BE2C (cell line): ENCODE measurements at places on chromosomes 6 and 20.
A peak's percentile ranks its signal among the peaks of the same experiment; 100 is the strongest.

DNA sequence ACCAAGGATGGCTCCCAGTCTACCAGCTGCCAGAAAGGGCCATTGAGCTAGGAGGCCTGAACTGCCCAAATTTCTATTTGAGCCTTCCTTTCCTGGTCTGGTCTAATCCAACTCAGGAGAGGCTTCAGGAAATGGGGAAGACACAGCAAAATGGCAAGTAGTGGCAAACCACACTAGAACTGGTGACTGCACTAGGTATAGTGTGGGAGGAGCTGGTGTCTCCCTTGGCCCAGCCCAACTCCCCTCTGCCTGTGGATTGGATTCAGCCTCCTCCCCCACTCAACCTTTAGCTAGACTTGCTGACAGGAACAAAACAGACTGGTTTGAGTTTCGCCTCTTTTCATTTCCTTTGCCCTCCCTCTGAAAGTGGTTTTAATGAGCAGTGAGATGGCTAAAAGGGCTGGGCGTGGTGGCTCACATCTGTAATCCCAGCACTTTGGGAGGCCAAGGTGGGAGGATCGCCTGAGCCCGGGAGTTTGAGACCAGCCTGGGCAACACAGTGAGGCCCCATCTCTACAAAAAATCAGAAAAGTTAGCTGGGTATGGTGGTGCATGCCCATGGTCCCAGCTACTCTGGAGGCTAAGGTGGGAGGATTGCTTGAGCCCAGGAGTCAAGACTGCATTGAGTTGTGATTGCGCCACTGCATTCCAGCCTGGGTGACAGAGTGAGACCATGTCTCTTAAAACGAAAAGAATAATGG is 17.5 kb downstream of the MRPS18A start:
- DNase-seq = no peak

DNA sequence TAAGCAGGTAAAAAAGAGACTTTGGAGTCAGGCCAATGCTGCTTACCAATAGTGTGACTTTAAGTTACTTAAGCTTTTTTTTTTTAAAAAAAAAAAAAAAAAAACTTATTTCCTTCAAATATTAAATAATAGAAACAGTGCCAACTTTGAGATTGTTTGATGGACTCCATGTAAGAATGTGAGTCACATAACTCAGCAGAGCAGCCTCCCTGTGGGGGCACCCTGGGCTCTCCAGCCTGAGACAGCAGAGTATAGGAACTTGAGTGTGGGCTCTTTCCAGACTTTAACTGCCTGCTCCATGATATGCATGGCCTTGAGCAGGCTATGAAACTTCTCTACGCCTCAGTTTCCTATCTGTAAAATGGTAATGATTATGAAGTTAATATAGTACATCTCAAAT is 113.3 kb upstream of the SAMD5 start:
- no peak for DNase-seq

GRCh38 chr6:113488061-113488460 is 369.1 kb upstream of the MARCKS start:
- no peak for DNase-seq

DNA sequence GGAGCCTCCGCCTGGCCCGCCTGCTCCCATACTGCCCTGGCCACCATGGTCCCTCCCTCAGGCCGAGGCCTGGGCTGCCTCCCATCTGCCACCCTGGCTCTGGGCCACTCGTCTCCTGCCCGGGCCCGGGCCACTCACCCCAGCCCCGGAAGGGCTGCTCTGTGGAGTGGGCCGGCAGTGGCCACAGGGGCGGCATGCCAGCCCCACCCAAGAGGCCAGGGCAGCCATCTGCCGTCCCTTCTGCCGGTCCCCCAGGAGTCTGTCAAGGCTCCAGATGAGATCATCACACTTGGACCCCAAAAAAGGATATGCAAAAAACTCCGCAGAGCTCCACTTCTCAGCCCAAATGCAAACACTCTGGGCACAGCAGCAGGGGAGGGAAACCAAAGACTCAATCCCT is 23.8 kb upstream of the TLDC2 start:
- DNase-seq = no peak

DNA sequence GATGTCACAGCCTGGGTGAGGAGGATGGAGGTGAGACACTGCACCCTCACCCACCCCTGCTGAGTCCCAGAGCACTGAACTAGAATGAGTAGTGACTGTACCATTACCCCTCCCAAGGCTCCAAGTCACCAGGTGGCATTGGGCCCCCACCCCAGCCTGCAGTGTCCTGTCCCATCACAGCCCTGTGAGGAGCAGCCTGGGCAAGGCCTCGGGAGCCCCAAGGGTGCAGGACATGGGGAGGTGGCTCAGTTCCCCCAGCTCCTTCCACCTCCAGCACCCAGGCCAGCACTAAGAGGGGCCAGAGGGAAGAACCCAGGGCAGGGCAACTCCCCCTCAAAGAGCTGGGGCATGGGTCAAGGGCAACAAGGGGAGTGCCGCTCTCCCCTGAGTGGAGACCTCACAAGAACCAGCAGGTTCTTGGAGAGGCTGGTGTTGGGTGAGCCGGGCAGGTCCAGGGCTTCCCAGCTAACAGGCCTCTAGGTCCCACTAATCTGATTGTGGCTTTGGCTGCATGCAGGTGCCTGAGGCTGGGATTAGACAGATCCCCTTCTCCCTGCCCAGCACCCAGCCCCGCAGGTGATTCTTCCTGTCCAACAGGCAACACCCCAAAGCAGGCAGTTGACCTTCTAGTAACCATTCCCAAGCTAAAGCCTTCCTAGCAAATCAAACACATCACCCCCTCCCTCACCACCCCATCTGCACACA is 2.6 kb downstream of the CST4 start:
- no peak for DNase-seq

DNA sequence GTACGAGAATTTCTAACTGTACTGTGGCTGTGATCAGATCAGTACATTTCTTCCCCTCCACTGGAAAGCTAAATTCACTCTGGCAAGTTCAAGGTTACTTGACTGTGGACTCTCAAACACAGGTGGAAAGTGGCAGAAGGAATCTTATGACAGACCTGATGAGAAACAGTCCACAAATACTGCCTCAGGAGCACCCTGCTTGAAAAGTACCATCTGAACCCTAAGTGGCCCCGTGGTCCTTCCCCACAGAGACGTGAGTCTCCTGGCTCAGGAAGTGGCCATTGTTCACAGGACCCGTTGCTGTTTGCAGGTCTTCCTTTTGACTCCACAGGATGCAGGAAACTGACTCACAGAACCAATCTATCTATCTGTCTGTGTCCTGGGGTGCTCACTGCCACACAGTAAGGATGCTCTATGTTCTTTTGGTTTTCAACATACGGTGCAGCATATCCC is 47.5 kb upstream of the NHSL1 start:
- no peak for DNase-seq

DNA sequence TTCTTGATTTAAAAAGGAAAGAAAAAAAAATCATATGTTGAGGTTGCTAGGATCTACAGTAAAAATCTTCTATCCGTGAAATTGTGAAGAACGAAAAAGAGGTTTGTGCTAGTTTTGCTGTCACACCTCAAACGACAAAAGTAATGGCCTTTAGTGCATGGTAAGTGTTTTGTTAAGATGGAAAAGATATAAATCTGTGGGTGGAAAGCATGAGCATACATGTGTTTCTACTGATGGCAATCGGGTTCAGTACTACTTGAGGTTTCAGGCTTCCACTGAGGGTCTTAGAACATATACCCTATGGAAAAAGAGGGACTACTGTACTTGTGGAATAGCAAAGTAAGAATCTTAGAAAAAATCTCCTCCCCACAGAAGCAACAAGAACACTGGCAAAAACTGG is 58.0 kb downstream of the AHI1 start:
- no peak for DNase-seq

GRCh38 chr6:128963561-128963960 is 80.6 kb downstream of the LAMA2 start:
- DNase-seq = no peak

DNA sequence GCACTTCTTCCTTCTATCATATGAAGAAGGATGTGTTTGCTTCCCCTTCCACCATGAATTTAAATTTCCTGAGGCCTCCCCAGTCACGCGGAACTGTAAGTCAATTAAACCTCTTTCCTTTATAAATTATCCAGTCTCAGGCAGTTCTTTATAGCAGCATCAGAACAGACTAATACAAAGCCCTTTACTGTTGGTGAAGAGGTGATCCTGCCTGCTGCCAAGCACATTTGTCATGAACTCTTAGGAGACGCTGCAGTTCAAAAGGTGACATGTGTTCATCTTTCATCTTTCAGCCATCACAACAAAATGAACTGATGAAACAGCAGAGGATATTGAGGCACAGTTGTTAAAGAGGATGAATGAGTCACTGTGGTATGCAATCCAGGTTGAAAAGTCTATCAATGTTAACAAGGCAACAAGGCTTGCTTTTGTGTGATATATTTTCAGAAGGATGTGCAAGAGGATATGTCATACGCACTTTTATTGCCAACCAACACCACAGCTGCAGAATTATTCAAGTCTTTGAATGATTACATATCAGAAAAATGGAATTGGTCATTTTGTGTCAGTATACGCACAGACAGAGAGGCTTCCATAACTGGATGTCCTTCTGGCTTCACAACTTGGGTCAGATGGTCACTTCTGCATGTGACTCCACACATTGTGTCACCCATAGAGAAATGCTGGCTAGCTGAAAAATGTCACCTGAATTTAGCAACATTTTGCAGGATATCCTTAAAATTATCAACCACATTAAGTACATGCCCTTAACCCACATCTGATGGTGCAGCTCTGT is 52.4 kb upstream of the PLN start:
- no peak for DNase-seq

- no peak for DNase-seq
Measured at GRCh38 chr6:170114187-170114945, 176.5 kb downstream of the DLL1 start.

- no peak for DNase-seq
Measured at GRCh38 chr6:165925474-165926156, 242.0 kb downstream of the TBXT start.

GRCh38 chr6:127606131-127606562 is 29.2 kb downstream of the C6orf58 start:
- peak; percentile 44 for DNase-seq

- DNase-seq = no peak
Measured at GRCh38 chr6:53523511-53524454, 21.1 kb downstream of the GCLC start.

DNA sequence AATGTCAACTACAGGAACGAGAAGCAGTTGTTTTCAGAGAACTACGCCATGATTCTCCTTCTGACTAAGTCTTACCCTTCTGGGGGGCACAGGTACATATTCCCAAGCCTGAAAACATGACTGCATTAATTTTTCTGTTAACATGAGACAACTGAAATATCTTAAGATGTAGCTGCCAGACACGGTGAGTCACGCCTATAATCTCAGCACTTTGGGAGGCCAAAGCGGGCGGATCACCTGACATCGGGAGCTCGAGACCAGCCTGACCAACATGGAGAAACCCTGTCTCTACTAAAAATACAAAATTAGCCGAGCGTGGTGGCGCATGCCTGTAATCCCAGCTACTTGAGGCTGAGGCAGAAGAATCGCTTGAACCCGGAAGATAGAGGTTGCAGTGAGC is 21.7 kb downstream of the TBC1D20 start:
- DNase-seq = no peak

DNA sequence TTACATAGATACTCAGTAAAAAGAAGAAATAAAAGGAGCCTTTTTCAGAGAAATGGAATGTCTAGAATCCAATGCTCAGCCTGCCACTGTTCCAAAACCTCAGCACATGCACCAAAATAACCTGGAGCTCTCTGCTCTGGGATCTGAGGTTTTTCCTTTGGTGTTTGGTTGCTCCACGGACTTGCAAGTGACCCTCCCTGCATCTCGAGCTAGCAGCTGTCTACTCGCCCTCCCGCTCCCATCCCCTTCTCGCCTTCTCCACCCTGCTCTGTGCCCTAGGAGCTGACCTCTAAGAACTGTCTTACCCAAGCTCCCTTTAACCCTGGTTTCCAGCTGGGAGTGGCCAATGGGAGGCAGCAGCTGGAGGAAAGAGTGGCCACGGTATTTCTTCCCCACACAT is 35.1 kb upstream of the FAM210B start:
- no peak for DNase-seq

- DNase-seq = no peak
Measured at GRCh38 chr20:17972121-17972520, 3.3 kb downstream of the MGME1 start.
